ENCODE measurements at places on chromosomes 12 and 14.

- no peak for DNase-seq
These were observed 17.4 kb downstream of the ACVRL1 start for GRCh38 chr12:51924551-51925319.

DNA sequence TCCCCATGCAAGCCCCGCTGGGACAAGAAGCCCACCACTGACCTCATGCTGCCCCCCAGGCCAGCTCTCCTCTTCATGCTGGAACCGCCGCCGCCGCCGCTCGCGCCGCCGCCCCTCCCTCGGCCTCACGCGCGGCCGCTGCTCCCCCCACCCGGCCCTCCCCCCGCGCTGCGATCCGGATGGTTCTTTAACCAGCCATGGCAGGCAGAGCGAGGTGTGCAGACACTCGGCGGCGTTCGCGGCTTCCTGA lies at the start of gene DCAF5:
Gene DCAF5 (minus strand): TSS at position 218 of the 250 bp plus-strand sequence. CDS start 141 bp downstream, at position 77.
- DNase-seq, result no peak

GRCh38 chr14:65025818-65026217 lies 39.1 kb downstream of the FNTB start:
- DNase-seq, result no peak

- no peak for DNase-seq
These were observed 91.6 kb downstream of the FOXN3 start for GRCh38 chr14:89325299-89325883.

- DNase-seq, result no peak
These were observed 42.3 kb downstream of the CPM start for GRCh38 chr12:68890701-68891113.

Data from pons (tissue), 1 donor.